ENCODE measurements at places on chromosomes 11 and 22. TPM values are rescaled to one million over a fixed set of nuclear protein-coding genes. Genes with fewer than 3 reads are reported as not detected.

The OR8G1 gene
- not detected for total RNA-seq

GRCh38 chr11:17992916-17993315 is 19.9 kb downstream of the SERGEF start:
- no peak overlapping the region for H3K4me3 ChIP-seq
- no peak overlapping the region for H3K27ac ChIP-seq
- no peaks in the 10 kb centered on the region for H3K36me3 ChIP-seq
- H3K4me1 ChIP-seq = no peaks in the 10 kb centered on the region

- DNase-seq = no peak
- no peak overlapping the region for H3K27ac ChIP-seq
- H3K27me3 ChIP-seq = no peaks in the 10 kb centered on the region
- no peak overlapping the region for H3K4me3 ChIP-seq
- no peaks in the 10 kb centered on the region for H3K36me3 ChIP-seq
- H3K4me1 ChIP-seq = no peaks in the 10 kb centered on the region
Measured at GRCh38 chr11:131219646-131220045, 150.8 kb upstream of the NTM start.

DNA sequence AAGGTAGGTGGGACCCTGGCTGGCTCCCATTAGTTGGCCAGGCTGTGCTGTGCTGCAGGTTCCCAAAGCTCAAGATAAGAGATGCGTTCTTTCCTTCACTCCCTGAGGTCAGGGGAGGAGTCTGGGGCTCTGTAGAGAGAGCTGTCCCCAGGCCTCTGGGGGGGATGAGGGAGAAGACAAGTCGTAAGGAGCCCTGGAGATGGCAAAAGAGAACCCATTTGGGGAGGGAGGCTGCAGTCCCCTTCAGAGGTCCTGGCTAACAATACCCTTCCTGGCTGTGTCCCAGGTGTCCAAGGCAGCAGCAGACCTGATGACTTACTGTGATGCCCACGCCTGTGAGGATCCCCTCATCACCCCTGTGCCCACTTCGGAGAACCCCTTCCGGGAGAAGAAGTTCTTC is 916 bp downstream of the GNG3 start:
- no peak overlapping the region for H3K4me3 ChIP-seq
- no peaks in the 10 kb centered on the region for H3K27me3 ChIP-seq
- no peaks in the 10 kb centered on the region for H3K36me3 ChIP-seq
- DNase-seq = no peak
- peaks cover 33% of the 10 kb centered on the region for H3K4me1 ChIP-seq
- H3K27ac ChIP-seq = peak overlapping the region; percentile 96

The RFPL1 gene
- not detected for total RNA-seq

- no peak for DNase-seq
- no peak overlapping the region for H3K27ac ChIP-seq
- H3K36me3 ChIP-seq = no peaks in the 10 kb centered on the region
- no peak overlapping the region for H3K4me3 ChIP-seq
- H3K27me3 ChIP-seq = no peaks in the 10 kb centered on the region
Measured at GRCh38 chr11:72418834-72419560, 15.3 kb downstream of the CLPB start.
